A549 treated with Hydrocortisone at 1 μM for 4 hours (cell line): ENCODE measurements at places on chromosomes 12 and 14. TPM values are rescaled to one million over a fixed set of nuclear protein-coding genes. Genes with fewer than 3 reads are reported as not detected.

The EAPP gene
- total RNA-seq, result 37.9 to 48.3 TPM (median 43.1 TPM) in 5 replicates

The AJUBA gene
- 31.9 to 40.6 TPM (median 34.4 TPM) in 5 replicates for total RNA-seq

The RASSF3 gene
- 19.3 to 25.7 TPM (median 22.1 TPM) in 5 replicates for total RNA-seq

The APOF gene
- total RNA-seq, result not detected in 5 replicates

The CLEC4D gene
- total RNA-seq, result not detected in 5 replicates

The DIABLO gene
- 67.6 to 75.6 TPM (median 68.2 TPM) in 5 replicates for total RNA-seq

The LRRC43 gene
- 0.09 to 0.52 TPM (median 0.13 TPM) in 4 of 5 replicates, not detected in the other for total RNA-seq

The ESR2 gene
- 0.06 to 0.15 TPM (median 0.09 TPM) in 5 replicates for total RNA-seq

The FGF23 gene
- not detected in 5 replicates for total RNA-seq

The KRT72 gene
- 0.07 TPM in 1 of 5 replicates, not detected in the others for total RNA-seq

The SCNN1A gene
- total RNA-seq, result 22.8 to 25.8 TPM (median 24.3 TPM) in 5 replicates

The MOAP1 gene
- 11.5 to 15.5 TPM (median 13.8 TPM) in 5 replicates for total RNA-seq

The TRIP11 gene
- 5.9 to 9.8 TPM (median 9.1 TPM) in 5 replicates for total RNA-seq

The HCAR3 gene
- 0.11 TPM in 1 of 5 replicates, not detected in the others for total RNA-seq

The MDGA2 gene
- 0.02 to 0.07 TPM in 2 of 5 replicates, not detected in the others for total RNA-seq

The AKAP5 gene
- total RNA-seq, result 0.29 to 0.48 TPM (median 0.35 TPM) in 5 replicates

The NOVA1 gene
- 3.4 to 4.7 TPM (median 4.0 TPM) in 5 replicates for total RNA-seq

The ARF6 gene
- 74.2 to 91.5 TPM (median 84.5 TPM) in 5 replicates for total RNA-seq

The BBOF1 gene
- 2.0 to 4.7 TPM (median 3.4 TPM) in 5 replicates for total RNA-seq

The DIO3 gene
- 0.05 to 0.08 TPM (median 0.05 TPM) in 4 of 5 replicates, not detected in the other for total RNA-seq

The FAM181A gene
- total RNA-seq, result not detected in 5 replicates
